ENCODE measurements at places on chromosomes 12 and 14.

GRCh38 chr12:130799051-130799450 is 40.0 kb downstream of the STX2 start:
- DNase-seq = no peak

DNA sequence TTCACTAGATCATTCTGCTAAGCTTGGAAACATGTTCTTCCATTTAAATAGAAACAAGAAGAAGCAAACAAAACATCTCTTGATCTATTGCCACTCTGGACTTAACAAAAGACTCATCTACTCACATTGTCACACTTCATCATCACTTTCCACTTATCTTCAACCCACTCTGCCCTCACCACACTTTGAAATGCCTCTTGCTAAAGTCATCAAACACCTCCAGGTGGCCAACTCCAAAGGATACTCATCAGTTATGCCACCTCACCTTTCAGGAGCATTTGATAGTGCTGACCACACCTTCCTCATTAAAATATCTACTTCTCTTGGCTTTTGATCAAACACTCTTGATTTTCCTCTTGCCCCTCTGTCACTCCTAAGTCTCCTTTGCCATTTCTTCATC is 7.2 kb downstream of the EFCAB11 start:
- no peak for DNase-seq

- no peak for DNase-seq
These were observed 3.0 kb downstream of the KIF5A start for GRCh38 chr12:57552835-57553313.

GRCh38 chr12:121827351-121828099 is 23.7 kb downstream of the SETD1B start:
- no peak for DNase-seq

DNA sequence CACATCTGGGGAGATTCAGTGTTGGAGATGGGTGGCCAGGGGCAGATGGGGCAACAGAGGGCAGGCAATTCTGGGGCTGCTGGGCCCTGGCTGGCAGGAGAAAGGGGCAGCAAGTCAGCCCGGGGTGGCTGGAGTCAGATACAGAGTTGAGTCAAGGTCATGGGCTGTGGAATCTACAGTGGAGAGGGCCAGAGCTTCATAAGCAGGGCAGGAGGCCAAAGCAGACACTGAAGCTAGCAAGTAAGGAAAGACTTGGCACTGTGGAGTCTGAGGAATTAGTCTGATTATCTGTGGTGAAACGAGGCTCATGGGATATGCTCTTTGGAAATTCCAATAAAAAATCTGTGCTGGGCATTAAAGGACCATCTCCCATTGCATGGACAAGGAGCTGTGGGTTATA is 95.5 kb downstream of the TMX1 start:
- no peak for DNase-seq

GRCh38 chr14:103960457-103961055 is 18.2 kb upstream of the RD3L start:
- DNase-seq = no peak

DNA sequence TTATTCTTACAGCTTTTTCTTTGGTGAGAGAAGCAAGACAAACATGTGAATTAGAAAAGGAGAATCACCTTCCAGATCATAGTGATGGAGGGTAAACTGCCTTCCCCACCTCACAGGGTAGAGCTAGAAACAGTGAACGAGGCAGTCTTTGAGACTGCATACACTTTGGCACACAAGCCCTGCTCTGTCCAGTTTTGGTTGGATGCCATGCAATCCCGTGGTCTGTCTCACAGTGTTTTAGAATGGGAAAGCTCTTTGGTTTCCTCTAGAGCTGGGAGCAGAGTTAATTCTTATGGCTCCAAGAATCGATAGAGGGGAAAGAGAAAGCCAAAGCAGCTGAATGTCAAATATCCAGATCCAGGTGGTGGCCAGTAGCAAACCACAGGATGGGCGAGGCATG is 21.9 kb downstream of the TDP1 start:
- no peak for DNase-seq

DNA sequence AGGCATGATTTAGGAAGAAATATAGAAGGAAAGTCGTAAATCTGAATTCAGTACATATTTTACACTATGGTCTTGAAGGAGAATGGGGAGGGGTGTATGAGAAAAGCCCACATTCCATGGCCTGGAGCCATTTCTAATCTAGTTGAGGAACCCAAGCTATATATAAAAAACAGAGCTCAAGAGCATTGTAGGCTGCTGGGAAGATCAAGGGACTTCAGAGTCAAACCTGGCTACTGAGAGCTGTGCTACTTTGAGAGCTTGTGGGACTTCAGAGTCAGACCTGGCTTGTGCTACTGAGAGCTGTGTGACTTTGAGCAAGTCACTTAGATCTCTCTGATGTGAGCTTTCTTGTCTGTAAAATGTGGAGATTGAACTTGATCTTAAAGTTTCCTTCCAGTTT is 58.7 kb downstream of the TBK1 start:
- no peak for DNase-seq

DNA sequence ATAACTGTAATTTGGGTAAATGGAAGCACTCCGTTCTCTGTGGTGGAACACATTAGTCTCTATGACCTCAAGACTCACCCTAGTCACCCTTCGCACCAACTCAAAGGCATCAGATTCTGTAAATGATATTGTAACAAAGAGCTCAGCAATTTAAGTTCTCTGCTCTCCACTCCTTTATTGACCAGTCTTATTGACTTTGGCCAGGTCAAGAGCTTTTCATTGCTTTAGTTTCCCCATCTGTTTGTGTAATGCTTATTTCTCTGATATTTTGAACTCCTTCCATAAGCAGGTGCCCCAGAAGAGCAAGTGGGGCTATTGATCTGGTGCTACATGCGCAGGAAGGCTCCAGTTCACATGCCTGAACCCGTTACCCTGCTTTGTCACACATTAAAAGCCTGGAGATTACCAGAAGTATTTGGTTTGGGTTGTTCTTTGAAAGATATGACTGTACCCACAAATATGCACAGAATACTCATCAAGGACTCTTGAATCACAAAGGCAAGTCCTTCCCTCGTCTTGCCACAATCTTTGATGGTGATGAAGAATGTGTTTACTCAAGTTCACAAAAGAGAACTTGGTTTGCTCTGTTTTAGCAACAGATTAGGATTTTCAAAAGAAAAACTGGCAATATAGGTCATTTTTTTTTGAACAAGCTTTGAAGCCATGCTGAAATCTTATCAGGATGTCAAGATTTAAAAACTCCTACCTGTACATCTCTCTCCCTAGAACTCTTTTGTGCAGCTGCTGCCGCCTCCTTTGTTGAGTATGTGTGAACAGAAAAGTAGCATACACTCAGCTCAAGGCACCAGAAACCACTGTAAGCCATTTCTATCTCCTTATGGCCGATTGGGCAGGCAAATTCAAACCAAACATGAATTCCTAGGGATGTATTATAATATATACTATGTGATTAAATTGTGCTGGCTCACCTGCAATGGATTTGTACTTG is 193.9 kb downstream of the BCAT1 start:
- DNase-seq = peak; percentile 92

- peak; percentile 80 for DNase-seq
These were observed 141.0 kb upstream of the LMNTD1 start for GRCh38 chr12:25694072-25694471.

- DNase-seq = no peak
These were observed at the start of gene LRFN5 for GRCh38 chr14:41606532-41607303. Gene LRFN5, plus strand, starts transcription at chr14:41606876.

- DNase-seq = no peak
These were observed 93.9 kb downstream of the SLC38A1 start for GRCh38 chr12:46174919-46175318.

- no peak for DNase-seq
These were observed 44.1 kb downstream of the SCARB1 start for GRCh38 chr12:124819525-124819924.

GRCh38 chr14:70000601-70001000 is 121.4 kb downstream of the SMOC1 start:
- no peak for DNase-seq
